ENCODE measurements at places on chromosomes 3 and 15.
A peak's percentile ranks its signal among the peaks of the same experiment; 100 is the strongest.

DNA sequence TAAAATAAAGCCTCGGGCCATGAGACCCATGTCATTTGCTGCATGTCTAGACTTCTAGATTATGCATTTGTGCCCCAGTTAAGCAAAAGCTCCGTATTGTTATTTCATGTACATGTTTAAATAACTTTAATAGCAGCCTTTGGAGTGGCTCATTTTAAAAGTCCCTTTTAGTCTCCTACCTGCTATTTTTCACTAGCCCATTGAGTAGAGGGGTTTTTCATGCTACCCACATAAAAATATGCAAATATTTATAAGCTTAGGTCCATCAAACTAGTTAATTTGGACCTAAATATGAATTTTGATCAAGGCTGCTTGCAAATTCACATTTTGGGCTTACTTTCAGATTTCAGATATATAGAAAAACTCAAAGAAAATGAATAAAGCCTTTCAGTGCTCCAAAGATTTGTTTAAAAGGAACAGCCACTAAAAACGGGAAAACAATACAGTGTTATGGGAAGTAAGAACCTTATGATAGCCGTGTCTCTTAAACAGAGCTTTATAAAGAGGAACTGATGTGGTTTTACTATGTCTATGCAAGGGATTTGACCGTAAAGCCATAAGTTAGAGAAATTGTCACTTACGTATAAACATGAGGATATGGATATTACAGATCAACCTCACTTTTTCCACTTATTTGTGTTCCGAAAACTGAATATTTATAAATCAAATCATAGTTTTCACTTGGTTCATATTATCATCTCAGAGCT lies 30.0 kb downstream of the FILIP1L start:
- no peak for DNase-seq

GRCh38 chr3:110093812-110094401 lies 756.6 kb upstream of the DPPA4 start:
- no peak for DNase-seq

GRCh38 chr15:31758126-31758525 lies 272.2 kb upstream of the CHRNA7 start:
- peak; percentile 81 for DNase-seq

DNA sequence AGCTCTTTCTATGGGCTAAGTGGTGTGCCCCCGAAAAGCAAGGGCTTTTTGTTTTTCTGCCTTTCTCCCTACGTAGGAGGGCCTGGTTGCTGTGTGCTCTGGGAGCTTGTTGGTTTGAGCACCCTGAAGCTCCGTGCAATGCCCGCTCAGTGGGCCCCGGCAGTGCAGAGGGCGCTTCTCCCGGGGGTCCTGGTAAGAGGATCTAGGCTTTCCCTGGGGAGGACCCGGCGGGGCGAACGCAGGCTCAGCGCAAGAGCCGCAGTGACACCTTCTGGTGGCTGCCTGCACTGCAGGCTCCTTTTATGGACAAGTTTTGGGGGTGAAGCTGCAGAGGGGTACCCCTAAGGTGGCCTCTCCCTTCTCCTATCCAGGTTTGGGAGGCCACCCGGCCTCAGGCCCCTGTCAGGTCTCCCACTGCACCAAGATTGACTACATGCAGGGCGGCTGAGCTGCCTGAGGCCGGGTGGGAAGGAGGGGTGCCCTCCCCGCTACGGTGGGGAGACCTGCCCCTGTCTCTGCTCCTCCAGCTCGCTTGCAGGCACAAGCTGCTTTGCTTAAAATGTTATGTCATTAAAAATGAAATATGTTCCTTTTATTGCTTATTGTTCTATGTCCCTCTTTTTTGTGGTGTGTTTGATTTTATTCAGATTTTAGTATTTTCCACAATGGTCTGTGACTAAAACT lies 387.9 kb downstream of the GABRG3 start:
- DNase-seq, result no peak

DNA sequence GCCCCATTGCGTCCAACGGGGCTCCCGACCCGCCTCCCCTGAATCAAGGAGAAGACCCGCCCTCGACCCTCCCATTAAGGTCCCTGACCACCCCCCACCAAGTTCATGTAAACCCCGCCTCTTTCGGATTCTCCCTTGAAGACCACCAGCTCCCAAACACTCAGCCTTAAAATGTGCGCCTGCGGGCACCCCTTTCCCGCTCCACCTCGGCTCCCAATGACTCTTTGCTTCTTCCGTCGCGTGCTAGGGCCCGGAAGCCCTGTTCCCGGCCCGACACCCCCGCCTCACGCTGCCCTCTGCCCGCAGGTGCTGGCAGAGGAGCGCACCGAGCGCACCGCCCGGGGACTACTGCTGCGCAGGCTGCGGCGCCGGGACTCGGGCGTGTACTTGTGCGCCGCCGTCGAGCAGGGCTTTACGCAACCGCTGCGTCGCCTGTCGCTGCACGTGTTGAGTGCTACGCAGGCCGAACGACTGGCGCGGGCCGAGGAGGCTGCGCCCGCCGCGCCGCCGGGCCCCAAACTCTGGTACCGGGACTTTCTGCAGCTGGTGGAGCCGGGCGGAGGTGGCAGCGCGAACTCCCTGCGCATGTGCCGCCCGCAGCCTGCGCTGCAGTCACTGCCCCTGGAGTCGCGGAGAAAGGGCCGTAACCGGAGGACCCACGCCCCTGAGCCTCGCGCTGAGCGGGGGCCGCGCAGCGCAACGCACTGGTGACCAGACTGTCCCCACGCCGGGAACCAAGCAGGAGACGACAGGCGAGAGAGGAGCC lies 2.7 kb upstream of the LSMEM2 start:
- no peak for DNase-seq

DNA sequence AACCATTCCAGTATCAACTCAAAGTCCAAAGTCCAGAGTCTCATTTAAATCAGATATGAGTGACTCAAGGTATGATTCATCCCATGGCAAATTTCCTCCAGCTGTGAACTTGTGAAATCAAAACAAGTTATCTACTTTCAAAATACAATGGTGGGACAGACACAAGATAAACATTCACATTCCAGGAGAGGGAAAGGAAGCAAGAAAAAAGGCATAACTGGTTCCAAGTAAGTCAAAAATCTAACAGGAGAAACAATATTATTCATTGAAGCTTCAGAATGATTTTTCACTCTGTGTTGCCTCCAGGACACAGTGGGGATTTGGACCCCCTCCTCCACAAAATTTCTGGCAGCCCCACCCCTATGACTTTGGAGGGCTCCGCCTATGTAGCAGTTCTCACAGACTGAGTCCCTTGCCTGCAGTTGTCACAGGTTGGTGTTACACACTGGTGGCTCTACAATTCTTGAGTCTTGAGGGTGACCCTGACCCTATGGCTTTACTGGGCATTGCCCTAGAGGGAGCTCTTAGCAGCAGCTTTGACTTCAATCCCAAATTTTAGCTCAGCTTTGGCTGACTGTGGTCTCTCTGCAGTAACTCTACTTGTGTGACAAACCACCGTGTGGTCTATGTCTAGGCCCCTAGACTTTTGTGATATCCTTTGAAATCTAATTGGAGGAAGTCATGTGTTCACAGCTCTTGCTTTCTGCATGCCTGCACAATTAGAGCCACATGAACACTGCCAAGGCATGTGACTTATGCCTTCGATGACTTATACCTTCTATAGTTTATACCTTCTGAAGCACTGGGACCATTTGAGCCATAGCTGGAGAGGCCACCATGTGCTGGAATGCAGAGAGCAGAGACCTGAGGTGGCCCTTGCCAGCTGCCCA lies 644.2 kb downstream of the GRM7 start:
- peak; percentile 96 for DNase-seq

GRCh38 chr3:43523454-43524053 lies 98.3 kb downstream of the ANO10 start:
- peak; percentile 52 for DNase-seq

DNA sequence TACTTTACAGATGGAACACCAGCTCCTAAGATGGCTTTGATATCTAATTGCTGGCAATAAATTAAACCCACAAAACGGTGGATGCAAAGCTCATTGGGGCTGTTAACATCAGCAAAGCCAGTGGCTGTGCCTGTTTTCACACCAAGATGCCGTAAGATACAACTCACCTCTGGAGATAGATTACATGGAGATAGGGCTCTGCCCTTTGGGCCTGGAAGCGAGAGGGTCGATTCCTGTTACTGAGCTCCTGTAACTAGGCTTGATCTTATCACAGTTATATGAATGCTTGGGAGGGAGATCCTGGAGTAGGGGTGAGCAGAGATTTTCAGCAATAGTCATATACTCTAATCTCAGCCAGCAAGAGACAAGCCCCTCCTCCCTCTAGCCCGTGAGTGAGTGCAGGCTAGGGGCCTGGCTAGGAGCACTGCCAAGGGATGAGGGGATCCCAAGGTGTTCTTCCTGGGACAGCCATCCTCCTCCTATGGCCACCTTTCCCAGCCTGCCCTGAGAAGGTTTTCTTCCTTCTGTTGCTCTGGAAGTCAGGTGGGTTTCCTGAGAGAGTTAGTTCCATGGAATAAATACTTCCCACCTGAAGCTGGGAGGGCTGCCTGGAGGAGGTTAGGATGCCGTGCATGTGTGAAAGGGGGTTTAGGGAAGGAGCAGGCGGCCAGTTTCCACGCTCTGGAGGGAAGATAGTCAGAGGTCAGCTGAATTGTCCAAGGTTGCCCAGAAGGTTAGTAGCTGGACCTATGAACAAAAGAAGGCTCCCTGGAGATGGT lies 18.1 kb upstream of the DOCK3 start:
- DNase-seq, result no peak

DNA sequence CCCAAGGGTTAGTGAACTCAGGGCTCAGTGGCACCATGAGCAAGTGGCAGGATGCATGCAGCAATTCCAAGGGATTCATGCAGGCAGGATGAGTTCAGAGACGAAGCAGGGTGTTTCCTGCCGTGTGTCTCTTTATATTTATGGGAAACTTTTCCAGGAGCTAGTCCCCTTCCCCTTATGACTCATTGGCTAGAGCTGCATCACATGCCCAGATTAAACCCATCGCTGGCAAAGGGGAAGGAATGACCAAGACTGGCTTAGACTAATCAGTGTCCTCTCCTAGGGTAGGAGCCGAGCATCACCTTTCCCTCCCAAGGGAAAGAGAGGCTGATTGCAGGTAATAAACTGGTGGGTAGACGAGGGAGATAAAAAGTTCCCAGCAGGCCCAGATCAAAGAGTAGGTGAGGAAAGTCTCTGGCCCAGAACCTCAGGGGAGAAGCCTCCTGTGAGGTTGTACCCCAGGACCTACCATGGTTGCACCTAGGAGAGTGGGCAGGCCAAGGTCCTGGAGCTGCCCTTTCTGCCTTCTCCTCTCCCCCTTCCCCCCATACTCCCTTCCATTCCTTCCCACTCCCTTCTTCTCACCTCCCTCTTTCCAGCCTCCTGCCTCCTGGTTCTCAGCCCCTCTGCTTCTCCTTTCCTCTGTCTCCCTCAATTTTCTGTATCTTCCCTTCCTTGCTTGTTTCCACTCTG lies 67.8 kb upstream of the ITGA11 start:
- no peak for DNase-seq

- peak; percentile 15 for DNase-seq
These were observed 139.4 kb upstream of the TSC22D2 start for GRCh38 chr3:150268426-150269391.

- no peak for DNase-seq
These were observed 364.9 kb downstream of the NAALADL2 start for GRCh38 chr3:175224051-175224450.
